Renal cortical epithelial cell (primary cell): ENCODE measurements at places on chromosomes 2 and 18. TPM values are rescaled to one million over a fixed set of nuclear protein-coding genes. Genes with fewer than 3 reads are reported as not detected.

Gene SPHKAP
- not detected in 2 replicates for total RNA-seq

Gene RBKS
- total RNA-seq, result 10.0 and 12.5 TPM in 2 replicates

Gene VWC2L
- total RNA-seq, result 0.15 TPM in 1 of 2 replicates, not detected in the other

Gene SAP130
- 1.4 and 6.8 TPM in 2 replicates for total RNA-seq

Gene TEKT4
- total RNA-seq, result 0.10 TPM in 1 of 2 replicates, not detected in the other

Gene IL1F10
- total RNA-seq, result not detected in 2 replicates

Gene POTEJ
- not detected in 2 replicates for total RNA-seq

Gene MARCHF4
- 0.15 and 1.2 TPM in 2 replicates for total RNA-seq

GRCh38 chr2:41618754-41619153, 429.1 kb upstream of the PKDCC start:
- no peak for DNase-seq

GRCh38 chr2:223500709-223501108, 101.5 kb downstream of the SCG2 start:
- no peak for DNase-seq

DNA sequence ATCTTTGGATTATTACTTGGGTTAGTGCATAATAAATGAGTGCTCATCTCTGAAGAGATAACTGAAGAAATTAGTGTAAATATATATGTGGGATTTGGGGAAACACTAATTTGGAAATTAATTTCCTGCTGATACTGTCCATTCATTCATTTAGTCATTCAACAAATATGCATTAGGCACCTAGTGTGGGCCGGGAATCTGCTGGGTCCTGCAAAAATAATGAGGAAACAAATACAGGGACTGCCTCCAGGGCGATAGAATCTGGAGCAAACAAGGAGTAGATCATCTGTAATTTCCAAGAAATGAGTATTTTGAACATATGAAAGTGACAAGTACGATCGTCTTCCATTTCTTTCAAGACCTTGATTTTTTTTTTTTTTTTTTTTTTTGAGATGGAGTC, 203.7 kb upstream of the LYPD1 start:
- no peak for DNase-seq

- DNase-seq, result no peak
Measured at GRCh38 chr18:6781142-6781714, 51.7 kb downstream of the ARHGAP28 start.

DNA sequence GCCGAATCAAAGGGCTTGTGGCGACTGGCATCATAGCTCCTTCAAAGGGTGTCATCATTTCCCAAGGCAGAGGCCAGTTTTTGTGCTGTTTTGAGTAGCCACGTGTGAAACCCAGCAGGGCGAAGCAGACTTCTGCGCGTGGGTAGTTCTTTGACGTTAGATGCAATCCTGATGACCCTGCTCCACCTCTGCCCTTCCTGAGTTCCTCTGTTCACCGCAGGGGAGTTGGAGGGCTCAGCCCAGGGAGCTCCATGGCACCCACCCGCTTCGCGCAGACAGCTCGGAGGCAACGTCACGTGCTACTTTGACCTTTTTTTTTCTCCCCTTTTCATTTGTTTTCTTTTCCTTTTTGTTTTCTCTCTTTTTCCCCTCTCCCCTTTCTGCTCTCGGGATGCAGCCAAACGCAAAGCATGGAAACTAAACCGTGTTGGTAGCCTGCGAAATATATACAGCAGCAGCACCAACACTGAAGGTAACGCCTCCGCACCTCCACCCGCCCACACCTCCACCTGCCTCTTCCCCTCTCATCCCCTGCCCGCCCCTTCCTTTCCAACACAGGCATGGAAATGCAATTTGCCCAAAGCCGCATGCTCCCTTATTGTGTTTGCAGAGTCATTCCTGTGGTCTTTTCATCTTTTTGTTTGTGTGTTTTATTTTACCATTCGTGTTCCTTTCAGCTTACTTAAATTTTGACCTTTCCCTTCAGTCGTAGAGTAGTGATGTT, 153.6 kb downstream of the GBX2 start:
- no peak for DNase-seq

DNA sequence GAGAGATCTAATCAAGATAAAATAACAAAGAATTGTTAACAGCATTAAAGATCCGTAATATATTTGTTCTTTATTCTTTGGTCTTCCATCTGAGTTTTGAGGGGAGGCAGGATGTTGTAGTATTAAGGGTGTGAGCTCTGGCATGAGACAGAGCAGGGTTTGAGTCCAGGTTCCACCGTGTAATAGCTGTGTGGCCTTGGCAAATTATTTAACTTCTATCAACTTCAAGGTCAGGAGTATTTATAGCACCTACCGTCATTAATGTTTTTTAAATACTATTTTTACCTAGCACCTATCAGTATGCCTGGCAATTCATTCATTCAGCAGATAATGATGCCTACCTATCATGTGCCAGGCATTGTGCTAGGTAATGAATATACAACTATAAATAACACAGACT, 180.1 kb upstream of the NABP1 start:
- no peak for DNase-seq

DNA sequence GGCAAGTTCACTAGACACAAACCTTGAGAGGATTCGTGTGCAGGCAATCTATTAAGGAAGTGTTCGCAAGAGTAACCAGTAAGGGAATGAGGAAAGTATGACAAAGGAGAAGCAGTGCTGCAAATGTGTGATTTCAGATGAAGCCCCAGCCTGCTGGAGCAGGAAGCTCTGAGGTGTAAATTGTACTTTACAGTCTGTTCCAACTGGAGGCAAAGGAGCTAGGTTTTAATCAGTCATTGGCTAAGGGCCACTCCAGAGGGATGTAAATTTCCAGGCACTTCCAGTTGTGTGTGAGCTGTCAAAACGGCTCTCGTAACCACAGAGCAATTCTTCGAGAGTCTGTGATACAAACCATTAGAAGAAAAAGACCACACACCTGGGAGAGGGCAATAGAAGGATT, 359.5 kb upstream of the FAM98A start:
- peak; percentile 3 for DNase-seq

DNA sequence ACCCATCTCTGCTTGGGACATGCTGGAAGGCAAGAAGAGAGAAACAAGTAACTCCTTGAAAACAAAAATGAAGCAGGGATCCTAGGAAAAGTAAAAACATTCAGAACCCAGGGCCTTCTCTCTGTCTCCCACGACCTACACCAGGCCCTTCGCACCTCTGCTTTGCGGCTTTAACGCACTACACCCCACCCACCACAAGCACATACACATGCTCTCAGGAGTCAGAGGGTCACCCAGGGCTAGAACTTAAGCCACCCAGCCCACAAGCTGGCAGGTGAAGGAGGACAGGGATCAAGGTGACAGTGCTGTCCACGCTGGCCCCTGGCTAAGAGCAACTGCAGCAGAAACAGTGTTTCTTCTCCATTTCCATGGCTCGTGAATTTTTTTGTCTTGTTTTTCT, 72.2 kb downstream of the BCL11A start:
- DNase-seq, result no peak

- DNase-seq, result no peak
Measured at GRCh38 chr2:20868377-20868776, 45.5 kb upstream of the LDAH start.

- no peak for DNase-seq
Measured at GRCh38 chr2:218405746-218406208, 6.1 kb downstream of the CTDSP1 start.

DNA sequence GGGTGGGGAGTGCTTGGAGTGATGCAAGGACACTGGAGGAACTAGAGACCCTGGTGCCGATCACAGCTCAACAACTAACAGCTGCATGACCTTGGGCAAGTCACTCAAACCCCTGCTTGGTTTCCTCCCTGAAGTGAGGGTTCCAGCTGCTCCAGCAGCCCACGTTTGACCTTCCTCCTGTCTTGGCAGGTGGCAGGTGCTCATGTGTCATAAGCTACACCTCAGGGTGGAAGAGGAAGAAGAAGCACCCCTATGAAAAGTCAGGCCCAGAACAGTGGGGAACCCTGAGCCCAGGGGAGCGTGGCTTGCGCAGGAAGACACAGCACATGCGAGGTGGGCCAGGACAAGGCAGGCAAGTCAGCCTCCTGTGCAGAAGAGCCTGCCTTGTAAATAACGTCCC, 42.4 kb downstream of the MRPL35 start:
- DNase-seq, result no peak

DNA sequence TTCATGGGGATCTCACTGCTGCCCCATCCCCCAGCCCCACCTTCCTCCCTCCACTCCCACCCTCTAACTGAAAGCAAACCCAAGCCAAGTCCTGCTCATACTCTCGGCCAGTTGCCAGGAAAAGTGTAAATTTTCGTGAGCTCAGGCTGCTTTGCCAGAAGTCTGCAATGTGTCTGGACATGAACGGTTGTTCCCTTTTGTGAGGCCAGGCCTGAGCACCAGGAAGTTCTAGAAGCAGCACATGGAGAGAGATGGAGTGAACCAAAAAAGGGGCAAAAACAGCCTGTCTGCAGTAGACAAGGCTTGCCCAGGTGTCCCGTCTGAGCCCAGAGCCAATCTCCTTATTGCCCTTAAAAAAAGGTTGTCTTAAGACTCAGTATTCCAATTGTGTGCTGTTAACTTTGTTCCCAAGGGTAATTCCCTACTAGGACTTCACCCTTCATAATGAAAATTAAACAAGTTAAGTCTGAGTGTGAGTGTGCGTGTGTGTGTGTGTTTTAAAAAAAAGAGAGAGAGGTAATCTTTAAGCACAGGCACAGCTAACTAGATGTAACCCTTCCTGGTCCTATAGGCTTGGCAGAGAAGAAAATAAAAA, 247.1 kb downstream of the BCL11A start:
- no peak for DNase-seq

GRCh38 chr2:6951046-6951445, 33.8 kb downstream of the RNF144A start:
- no peak for DNase-seq

GRCh38 chr2:196183172-196183473, 11.7 kb upstream of the STK17B start:
- no peak for DNase-seq

DNA sequence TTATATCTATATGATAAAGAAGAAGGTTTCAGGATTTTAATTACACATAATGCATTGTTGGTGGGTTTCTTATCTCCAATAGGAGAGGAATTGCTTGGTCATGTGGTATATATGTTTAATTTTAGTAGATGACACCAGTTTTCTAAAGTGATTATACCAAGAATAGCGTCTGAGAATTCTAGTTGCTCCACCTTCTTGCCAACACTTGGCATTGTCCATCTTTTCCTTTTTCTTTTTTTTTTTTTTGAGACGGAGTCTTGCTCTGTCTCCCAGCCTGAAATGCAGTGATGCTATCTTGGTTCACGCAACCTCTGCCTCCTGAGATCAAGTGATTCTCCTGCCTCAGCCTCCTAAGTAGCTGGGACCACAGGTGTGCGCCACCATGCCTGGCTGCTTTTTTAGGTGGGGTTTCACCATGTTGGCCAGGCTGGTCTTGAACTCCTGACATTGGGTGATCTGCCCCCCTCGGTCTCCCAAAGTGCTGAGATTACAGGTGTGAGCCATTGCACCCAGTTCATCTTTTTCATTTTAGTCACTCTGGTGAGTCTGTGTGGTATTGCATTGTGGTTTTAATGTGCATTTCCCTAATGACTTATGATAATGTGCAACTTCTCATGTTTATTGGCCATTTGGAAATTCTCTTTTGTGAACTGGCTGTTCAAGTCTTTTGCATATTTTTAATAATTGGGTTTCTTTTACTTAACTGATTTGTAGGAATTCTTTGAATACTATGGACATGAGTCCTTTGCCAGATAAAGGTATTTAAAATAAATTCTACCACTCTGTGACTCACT, 37.3 kb upstream of the ZNF512 start:
- peak; percentile 27 for DNase-seq

- peak; percentile 61 for DNase-seq
Measured at GRCh38 chr2:69946351-69947324, 14.8 kb downstream of the ASPRV1 start.

DNA sequence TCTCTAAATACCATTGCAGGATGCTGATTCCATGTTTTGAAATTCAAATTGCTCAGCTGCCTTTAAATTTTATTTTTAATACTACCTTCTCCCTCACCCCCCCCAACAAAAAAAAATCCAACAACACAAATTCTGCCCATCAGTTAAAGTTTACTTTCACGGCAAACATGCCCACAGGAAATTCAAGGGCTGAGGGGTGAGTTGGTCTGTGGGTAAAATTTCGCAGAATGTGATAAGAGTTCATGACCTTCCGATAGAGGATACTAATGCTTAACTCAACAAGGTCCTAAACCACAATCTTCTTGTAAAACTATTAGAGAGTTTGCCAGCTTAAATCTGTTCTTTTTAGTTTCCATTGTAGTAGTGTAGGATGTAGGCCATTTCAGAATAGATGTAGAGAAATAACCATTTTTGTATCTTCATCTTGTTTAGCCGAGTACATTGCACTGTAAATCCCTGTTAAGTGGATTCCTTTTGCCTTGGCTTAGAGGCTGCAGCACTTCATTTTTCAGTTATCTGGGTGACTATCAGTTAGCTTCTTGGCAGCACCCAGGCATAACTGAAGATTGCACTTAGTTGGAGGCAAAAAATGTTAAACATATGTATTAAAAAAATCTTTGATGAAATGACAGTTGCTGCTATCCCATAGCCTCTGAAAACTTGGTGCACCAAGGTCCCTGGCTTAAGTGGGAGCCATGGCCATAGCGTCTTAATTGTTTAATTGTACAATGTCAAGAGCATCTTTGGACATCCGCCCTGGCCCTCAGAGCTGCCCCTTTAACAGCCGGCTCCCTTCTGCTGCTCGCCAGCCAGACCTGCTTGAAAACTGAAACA, 232.3 kb downstream of the HAUS1 start:
- no peak for DNase-seq
